ENCODE measurements at places on chromosomes 7 and 10.
A peak's percentile ranks its signal among the peaks of the same experiment; 100 is the strongest.

- DNase-seq: no peak
Observed at GRCh38 chr7:150553163-150553562, 14.0 kb upstream of the GIMAP4 start.

- no peak for DNase-seq
Observed at GRCh38 chr10:87927091-87927490, 63.7 kb downstream of the PTEN start.

DNA sequence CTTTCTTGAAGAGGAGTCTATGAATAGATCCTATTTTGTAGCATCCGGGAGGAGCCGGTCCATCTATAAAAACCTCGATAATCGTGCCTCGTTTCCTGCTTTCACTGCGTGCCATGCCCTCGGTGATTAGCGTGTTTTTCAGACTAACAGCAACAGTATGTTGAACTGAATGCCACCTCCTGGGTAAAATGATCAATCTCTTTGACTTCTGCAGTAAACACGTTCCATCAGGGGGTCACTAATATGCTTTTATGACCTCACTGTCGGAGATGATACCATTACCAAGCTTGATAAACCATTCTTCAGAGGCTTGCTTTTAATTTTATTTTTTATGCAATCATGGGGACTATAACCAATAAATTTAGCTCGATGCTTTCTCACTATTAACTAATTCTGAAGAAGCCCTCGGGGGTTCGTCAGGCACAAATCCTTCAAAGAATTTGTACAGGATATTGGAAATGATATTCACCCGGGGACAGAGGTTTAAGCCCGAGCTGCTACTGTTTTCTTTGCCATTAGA lies 228.3 kb downstream of the ADARB2 start:
- no peak for DNase-seq

DNA sequence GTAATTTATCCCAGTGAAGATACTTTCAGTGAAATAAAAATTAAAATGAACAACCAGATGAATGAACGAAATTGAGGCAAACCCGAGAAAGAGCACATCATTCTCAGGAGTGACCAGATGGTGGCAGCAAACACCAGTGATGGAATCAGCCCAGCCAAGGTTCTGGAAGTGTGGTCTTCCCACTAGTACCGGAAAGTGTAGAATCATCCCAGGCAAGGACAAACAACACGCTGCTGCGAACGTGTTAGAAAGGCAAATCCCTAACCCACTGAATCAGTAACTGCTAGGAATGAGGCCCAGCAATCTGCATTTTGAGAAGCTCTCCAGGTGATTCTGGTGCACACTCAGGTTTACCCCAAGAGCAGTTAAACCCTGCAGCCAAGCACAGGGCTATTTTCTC lies 15.5 kb upstream of the SLC18A3 start:
- peak; percentile 35 for DNase-seq

GRCh38 chr10:119498889-119499676 lies 43.4 kb downstream of the RGS10 start:
- DNase-seq: no peak

GRCh38 chr7:155811560-155811894 lies 736 bp downstream of the SHH start:
- no peak for DNase-seq

- DNase-seq: no peak
Observed at GRCh38 chr10:95392681-95393164, 101.9 kb upstream of the PDLIM1 start.

DNA sequence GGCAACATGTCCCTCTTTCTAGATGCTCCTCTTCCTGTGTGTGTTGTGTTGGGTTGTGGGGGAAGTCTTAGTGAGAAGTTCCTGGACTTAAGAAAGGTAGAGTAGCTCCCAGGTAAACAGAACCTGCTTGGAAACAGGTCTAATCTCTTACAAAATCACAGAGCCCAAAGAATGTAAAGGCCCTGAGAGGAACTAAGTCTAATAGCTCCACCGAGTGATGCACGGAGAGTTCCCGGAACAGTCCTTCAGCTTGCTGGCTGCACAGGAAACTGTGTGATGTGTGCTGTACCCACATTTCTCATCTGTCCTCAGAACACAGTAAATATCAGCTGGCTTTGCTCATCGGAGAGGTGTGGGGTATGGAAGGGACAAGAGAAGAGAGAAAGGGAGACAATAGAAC lies 182.6 kb upstream of the LYZL1 start:
- no peak for DNase-seq

DNA sequence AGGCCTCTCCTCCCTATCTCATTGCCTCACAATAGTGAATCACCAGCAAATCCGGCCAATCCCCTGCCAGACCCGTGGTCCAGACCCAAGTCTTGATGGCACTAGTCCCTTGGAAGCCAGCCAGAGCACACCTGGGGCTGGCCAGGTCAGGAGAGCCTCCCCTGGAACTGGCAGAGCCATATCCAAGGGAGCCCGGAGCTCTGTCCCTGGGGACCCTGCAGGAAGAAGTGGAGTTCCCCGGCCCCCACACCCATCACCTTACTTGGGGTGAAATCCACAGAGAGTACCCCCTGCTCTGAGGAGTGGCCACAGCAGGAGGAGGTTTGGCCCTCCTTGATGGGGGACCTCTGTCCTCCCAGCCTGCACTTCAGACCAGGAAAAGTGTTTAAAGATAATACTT lies 122.5 kb downstream of the HECW1 start:
- no peak for DNase-seq

- no peak for DNase-seq
Observed at GRCh38 chr7:139654276-139655181, 123.3 kb downstream of the HIPK2 start.

GRCh38 chr10:31819391-31819820 lies 109.2 kb downstream of the ARHGAP12 start:
- peak; percentile 40 for DNase-seq

DNA sequence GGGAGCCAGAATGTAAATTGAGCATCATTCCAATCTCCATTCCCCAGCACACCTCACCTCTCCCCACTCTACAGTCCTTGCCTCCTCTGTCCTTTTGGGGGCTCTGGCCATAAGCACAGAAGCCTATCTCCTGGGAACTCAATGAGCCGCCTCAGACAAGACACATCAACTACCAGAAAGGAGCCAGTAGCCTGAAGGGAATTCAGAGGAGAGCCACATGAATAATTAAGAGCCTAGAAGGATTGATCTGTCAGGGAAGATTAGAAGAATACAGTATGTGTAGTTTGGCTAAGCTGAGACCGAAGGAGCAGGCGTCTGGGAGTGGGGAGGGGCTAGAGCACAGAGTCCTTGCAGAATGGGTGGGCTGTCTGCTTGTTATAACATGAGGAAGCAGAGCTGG lies 31.2 kb downstream of the FRMD4A start:
- DNase-seq: no peak

- no peak for DNase-seq
Observed at GRCh38 chr10:102705531-102705930, 8.7 kb downstream of the ARL3 start.

DNA sequence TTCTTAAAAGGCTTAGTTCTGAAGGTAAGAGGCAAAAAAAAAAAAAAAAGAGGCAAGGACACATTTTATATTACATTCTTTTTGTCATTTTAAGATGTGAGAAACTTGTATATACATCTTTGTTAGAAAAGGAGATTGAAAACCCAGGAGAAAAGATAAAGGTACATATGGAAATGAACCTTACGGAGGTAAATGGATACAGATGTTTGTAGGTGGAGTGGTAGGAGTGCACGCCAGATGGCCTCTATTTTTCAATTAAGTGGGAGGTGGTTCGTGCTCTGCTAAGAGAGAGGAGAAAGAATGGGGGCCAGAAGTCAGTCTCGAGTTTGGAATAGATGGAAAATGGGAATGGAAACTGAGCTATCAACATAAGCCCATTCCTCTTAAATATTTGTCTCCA lies 622.5 kb upstream of the GHITM start:
- no peak for DNase-seq

GRCh38 chr7:88229302-88229995 lies 9.6 kb upstream of the SRI start:
- DNase-seq: no peak

GRCh38 chr10:74548676-74549075 lies 277.7 kb upstream of the KAT6B start:
- DNase-seq: no peak

GRCh38 chr7:32500922-32501341 lies 5.6 kb downstream of the AVL9 start:
- peak; percentile 22 for DNase-seq

- DNase-seq: no peak
Observed at GRCh38 chr10:117892681-117893220, 154.0 kb downstream of the RAB11FIP2 start.

- DNase-seq: no peak
Observed at GRCh38 chr7:93890464-93891068, at the start of gene TFPI2. Gene TFPI2 (minus strand): TSS chr7:93890753. CDS start chr7:93890678, 75 bp downstream.

GRCh38 chr10:96415891-96416554 lies 57.2 kb upstream of the OPALIN start:
- no peak for DNase-seq

GRCh38 chr7:15094989-15095388 lies 192.4 kb upstream of the DGKB start:
- no peak for DNase-seq

DNA sequence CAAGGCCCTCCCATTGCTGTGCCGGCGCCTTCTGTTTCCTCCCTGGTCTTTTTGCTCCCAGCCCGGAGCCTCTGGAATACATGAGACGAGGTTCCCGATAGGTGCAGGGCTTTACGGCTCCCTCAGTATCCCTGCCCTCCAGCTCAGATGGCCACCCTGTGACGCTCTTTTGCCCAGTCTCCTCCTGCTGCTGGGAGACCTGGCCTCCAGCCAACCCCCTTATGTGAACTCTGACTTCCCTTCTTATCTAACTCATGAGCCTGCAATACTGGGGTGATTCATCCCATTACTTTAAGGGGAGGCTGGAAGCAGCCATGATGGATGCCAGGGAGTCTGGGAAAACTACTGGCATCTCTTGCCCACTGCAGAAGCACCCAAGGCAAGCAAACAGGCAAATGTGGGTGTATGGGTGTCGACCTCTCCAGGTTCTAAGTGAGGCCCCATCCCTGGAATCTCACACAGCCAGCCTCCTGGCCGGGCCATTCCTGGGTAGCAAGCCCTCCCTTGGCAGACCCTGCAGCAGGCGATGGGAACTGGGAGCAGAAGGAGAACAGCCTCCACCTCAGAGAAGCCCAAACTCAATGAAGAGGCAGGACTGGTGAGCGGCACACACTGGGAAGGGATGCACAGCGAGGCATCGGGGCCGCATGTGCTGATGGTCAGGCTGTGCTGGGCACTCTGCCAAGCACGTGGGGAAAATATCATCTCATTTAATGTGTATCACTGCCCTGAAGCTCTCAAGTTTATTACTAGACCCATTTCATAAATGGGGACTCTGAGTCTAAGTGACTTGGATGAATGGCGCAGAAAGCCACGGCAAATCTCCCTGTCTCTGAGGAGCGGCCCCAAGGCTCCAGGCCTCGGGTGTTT lies 97.5 kb downstream of the FAM53B start:
- DNase-seq: peak; percentile 36

- no peak for DNase-seq
Observed at GRCh38 chr7:157877298-157878090, 540.7 kb downstream of the DNAJB6 start.

GRCh38 chr10:123507298-123507697 lies 158.9 kb upstream of the GPR26 start:
- DNase-seq: no peak
